Left renal pelvis (tissue), 4 donors: ENCODE measurements at places on chromosomes 3 and 15. TPM values are rescaled to one million over a fixed set of nuclear protein-coding genes. Genes with fewer than 3 reads are reported as not detected.

ADGRG7 gene
- polyA plus RNA-seq: not detected

CPB1 gene
- polyA plus RNA-seq: 1.4 TPM

DNA sequence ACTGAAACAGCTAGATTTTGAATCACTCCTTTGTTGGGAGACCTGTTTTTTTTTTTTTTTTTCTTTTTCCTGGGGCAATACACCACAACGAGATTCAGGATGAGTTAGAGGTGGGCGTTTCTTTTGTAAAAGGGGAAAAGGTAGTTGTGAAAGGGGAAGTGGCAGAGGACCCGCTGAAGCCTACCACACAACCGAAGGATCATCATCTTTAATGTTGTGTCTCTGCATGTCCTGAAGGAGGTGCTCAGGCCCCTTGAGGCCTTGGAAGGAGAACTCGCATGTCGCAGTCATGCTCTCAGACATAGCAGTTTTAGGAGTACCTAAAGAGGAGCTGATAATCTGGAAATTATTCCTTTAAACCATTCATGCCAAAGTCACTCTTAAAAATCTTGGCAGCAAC, 137.9 kb upstream of the LRIG1 start:
- no peak for DNase-seq

HOMER2 gene
- 29.1 TPM for polyA plus RNA-seq
